ENCODE measurements at places on chromosomes 5 and 9. TPM values are rescaled to one million over a fixed set of nuclear protein-coding genes. Genes with fewer than 3 reads are reported as not detected.

DNA sequence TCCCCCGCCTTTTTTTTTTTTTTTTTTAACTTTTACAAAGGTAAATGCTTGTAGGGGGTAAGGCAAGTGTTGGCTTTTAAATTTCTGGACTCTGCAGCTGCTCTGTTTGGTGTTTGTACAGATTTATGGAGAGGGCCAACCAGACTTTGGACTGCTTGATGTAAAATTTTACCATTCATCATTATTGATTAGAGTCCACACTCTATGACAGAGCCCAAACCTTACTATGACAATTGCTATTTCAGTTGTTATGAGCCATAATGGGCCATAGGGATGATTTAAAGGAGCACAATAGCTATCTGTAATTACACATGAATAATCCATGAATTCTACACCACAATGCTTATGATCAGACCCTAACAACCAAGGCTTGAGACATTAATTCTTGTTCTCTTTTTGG, 867.2 kb downstream of the NR2F1-AS1 start:
- DNase-seq: no peak

DNA sequence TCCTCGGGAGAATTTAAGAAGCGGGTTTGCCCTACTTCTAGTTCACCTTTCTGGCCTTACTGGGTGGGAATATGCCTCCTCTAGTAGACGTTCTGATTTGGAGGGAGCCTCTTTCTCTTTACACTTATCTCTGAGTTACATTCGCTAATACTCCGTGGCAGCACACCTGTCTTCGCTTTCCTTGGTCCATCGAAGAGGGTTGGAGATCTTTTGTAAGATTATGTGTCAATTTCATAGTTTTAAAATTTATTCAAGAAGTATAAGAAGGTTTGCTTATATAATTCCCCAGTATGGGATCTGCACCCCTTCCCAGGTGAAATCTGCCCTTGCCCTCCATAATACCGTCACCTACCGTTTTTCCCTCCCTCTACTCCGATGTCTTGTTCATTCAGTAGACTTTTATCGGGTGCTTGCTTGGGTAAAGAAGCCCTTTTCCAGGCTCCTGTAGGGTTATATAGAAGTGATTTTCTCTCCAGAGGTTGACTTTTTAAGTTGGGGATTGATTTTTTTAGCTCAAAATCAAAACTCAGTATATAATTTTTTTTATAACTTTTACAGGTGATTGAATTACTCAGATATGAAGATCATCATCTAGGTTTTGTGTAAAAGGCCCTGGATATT, 1.1 kb downstream of the GPBP1 start:
- DNase-seq: no peak

DNA sequence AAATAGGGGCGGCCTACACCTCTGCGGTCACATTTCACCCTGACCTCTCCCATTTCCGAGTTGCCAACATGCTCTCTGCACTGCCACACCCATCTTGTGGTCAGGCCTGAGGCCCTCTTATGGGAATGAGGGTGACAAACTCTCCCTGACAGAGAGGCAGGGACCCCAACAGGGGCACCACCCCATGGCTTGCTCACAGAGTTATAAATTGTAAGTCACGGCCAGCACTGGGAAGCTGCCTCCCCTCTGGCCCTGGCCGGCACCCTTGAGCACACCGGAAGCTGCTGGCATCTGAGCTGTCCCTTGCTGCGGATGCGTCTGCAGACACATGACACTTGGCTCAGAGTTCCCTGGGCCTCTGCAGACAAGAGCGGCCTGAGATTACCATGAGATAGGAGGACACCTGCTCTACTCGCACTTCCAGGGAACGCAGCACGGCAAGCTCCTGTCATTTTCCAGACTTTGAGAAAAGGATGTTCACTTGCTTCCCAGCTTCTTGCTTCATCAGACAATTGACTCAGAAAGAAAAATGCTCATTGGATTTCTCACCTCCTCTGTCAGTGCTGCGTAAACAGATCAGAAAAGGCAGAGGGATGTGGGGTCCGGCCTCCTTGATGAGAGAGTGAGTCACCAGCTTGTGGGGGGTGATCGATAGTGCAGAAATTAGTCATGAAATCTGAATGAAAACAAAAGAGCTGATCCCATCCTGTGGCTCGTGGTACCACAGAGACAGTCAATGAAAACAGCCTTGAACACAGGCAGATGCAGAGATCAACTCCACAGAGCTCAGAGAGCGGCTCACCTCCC, 269.8 kb downstream of the SYK start:
- DNase-seq: no peak

GRCh38 chr9:115469841-115470240, 351.9 kb upstream of the TNC start:
- DNase-seq: no peak

DNA sequence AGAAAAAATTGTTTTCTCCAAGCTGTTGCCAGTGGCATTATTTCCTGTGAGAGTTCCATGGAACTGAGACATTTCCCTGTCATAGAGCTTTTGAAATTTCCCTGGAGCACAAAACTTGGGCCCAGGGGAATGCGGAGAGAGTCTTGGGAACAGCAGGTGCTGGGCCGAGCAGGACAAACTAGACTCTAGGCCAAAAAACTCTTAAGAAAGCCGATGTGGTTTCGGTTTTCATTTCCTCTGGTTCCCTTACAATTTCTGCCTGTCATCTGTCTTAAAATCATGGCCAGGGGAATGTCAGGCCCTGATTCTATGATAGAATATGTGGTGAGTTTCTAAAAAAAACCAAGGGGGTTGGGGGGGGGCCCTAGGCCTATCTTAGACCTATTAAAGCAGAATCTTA, 4.6 kb downstream of the SLC35A4 start:
- DNase-seq: no peak

DNA sequence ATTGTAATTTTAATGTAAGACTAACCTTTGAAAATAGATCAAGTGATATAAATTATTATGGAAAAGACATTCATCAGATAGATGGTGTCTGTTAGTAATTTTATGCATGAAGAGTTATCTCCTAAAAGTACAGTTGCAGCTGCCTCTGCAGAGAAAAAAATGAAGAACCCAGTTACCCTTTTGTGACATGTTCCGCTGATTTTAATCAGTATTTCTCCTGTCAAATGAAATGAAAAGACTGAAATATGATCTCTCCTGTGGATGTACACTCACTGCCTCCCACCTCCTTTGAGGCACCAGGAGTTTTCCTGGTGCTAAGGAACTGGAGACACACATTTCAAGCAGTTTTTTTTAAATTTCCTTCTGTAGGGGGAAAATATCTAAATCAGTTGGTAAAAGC, 277.4 kb downstream of the KIF4B start:
- no peak for DNase-seq

- no peak for DNase-seq
Measured at GRCh38 chr9:22009506-22009867, 382 bp upstream of the CDKN2B start.

DNA sequence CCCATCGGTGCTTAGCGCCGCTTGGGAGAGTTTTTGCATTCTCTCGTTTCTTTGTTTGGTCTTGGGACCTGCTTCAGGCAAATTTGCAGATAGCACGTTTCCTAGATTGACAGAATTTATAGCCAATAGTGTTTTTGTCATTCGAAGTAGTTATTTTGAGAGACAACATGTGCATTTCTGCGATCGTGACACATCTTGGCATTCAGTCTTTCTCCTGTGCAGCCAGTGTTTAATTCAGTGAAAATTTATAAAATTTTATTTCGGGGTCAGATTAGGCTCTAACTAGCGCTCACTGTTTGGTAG, 830 bp downstream of the PRRC1 start:
- DNase-seq: no peak

DNA sequence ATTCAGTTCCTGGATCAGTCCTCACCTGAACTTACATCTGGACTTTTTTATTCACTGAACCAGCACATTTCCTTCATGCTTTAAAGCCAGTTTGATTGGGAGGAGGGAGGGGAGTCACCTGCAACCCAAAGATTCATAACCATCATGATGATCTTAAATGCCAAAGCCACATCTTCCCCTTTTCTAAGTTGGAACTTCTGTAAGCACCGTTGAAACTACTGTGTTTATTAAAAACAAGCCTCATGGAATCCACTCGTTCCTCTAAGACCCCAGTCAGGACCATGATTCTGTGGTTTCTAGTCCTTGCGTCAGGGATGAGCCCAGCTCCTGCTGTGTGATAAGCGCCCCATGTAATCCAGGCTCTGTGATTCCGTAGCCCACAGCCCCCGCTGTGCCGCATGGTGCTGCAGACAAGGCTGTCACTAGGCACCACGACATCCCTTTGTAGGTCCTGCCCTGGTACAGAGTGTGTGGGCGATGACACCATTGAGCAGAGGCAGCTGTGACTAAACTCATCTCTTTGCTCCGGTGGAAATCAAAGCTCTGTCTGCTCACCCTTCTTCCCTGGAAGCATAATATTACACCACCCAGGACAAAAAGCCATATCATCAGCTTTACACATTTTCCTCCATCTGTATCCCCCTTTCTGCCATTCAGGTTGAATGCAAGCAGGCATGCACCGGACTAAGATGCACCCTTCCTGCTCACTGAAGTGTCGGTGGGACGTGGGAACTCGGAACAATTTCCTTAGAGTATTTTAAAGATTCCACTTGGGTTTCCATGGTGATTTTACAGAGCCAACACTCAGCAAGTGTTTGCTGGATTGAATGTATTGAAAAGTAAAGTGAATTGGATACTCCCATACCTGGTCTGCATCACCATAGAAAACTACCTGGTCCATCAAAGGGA, 132.0 kb upstream of the FSTL4 start:
- no peak for DNase-seq

The FER gene
- 36.8 TPM for total RNA-seq

The CD74 gene
- total RNA-seq: 309 TPM

The MAP1B gene
- total RNA-seq: 474 TPM

The CDC20B gene
- total RNA-seq: not detected

The DAB2IP gene
- 50.4 TPM for total RNA-seq

The FOXI1 gene
- total RNA-seq: 0.44 TPM

The LOX gene
- total RNA-seq: 15.3 TPM
